ENCODE measurements at places on chromosomes 12 and 14. TPM values are rescaled to one million over a fixed set of nuclear protein-coding genes. Genes with fewer than 3 reads are reported as not detected.

The PLXNC1 gene
- total RNA-seq, result 201 TPM

The PIWIL1 gene
- total RNA-seq, result 53.0 TPM

The EML5 gene
- 19.3 TPM for total RNA-seq

DNA sequence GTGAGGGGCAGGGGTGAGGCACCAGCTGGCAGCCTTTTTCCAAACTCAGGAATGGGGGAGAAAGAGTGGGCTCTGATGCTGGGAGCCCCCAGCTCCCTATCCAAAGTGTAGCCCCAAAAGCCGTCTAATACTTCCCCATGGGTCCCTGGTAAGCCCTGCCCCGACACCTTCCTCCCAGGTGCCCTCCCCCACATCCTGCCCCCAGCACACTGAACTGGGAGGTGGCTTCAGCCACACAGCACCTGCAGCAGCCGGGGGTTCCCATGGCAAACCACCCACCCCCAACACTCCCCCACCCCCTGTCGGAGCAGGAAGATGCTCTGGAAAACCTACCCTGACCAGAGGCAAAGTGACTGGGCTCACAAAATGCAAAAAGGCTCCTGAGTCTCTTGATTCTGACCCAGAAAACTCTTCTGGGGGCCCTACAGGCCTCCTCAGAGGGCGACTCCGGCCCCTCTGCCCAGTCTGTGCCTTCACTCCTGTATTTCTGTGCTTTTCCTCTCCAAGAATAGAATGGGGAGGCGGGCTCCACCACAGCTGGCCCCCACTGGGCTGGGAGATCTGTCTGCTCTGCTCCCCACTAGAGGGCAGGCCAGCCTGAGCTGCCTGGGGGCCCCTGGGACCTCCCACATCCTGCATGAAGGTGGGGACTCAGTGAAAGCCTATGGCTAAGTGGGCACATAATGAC, 81.6 kb downstream of the ITPK1 start:
- DNase-seq, result no peak

DNA sequence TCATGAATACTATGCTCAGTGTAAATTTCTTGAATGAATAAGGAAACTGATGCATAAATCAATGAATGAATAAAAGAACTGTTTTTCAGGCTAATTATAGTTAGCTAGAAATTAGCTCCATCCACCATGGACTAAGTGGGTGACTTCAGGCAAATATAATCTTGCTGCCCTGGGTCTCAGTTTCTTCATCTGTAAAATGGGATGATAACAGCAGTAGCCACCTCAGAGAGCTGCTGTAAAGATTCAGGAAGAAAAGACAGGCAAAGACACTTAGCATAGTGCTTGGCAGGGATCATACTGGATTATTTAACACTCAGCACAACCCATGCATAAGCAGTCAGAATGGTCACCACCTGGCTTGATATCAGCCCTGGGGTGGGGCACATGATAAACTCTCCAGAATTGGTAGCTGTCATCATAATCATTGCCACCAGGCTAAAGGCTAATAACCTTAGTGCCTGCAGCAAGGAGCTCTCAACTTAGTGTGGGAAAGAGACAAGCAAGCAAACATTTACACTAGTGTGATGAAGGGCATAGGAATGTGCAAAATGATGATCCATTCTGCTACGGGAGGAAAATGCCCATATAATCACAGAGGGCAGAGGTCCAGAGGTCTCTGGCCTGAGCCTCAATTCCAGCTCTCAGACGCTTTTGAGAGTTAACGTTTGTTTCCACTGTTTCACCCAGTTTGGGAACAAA, 234.7 kb upstream of the TBX3 start:
- DNase-seq, result no peak

DNA sequence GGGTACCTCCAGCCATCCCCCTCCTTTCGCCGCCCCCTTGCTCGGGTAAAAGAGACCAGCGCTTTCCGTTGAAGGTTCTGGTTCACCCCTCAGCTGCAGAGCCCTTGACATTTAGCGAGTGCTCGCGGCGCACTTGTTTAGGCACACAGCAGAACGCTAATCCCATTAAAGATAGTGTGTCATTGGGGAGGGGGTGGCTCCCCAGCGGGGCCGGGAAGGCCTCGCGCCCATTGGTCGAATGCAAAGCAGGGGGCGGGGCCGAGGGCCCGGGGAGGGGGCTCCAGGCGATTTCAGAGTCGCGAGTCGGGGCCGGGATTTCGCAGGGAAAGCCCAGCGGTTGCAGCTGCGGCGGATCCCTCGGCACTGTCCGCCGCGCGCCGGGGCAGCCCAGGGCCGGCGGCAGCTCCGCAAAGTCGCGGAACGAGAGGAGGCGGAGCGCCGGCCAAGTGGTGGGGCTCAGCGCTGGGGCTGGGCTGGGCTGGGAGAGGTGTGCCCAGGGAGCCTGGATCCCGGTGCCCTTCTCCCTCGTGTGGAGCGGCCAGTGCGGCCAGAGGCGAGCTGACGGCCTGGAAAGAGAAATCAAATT, 122.9 kb downstream of the TSPAN9 start:
- DNase-seq, result peak; percentile 62
